Renal cortical epithelial cell (primary cell): ENCODE measurements at places on chromosomes 3 and 15.

- DNase-seq: no peak
Measured at GRCh38 chr3:187946163-187946691, 201.0 kb upstream of the BCL6 start.

DNA sequence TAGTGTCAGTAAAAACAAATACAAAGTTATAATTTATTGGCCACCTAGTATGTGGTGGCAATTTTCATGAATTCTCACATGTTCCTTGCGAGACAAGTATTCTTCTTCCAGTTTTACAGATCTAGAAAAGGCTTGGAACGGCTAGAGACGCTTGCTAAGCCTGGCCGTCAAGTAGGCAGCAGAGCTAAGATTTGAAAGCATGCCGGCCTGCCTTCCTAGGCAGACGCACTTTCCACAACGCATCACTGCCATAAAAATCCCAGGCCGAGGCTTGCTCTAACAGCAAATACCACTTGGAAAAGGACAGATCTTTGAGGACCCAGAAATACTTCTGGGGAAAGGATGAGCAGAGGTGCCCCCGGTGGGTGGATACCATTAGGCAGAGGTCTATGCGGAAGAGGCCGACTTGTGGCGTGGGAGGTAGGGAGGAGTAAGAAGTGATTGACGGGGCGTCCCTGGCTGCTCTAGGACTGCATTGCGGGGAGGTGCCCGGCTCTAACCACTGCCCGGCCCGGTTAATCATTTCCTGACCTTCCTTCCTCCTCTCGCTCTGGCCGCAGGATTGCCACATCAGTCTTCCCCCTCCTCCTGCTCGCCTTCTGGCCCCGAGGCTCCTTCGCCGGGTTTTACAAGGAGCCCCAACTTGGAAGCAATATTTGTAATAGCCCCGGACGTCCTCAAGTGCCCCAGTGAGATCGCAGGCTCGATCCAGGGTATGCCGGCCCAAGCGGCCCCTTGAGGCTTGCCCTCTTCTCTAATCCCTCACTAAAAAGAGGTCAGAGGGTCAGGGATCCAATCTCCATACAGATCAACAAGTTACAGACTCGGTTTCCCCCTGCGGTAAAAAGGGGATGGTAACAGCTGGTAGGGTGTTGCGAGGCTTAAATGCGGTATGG, 1.3 kb upstream of the USP3 start:
- peak; percentile 95 for DNase-seq

DNA sequence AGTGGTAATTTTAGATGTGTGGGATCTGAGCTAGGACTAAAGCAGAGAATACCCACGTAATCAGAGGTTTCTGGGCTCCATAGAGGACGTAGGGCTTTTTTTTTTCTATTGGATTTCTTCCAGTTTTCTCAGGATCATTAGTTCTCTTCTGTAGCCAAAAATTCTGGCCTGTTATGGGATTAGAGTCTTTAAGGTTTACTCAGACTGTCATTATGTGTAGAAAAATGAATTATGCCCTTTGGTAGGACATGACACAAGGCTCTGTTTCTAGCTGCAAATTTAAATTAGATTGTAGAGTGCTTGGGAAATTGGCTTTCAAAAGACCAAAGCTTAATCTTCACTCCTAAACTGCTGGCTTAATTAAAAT, 1.9 kb downstream of the SETD5 start:
- DNase-seq: no peak

DNA sequence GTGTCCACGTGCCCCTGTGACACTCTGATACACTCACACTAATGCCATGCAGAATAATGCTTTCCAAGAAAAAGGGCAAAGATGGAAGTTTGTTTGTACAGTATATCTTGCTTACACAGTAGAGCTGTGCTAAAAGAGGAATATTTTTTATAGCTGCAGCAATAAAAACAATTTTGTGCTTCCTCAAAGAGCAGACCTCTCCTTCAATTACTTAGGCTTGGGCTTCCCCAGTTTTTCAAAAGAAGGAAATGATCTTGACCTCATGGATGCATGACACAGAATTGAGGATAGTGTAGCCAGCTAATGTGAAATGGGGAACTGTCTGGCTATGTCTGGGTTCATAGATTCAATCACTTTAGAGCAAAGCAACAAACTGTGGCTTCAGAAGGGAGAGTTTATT, 137.4 kb downstream of the STT3B start:
- DNase-seq: no peak

DNA sequence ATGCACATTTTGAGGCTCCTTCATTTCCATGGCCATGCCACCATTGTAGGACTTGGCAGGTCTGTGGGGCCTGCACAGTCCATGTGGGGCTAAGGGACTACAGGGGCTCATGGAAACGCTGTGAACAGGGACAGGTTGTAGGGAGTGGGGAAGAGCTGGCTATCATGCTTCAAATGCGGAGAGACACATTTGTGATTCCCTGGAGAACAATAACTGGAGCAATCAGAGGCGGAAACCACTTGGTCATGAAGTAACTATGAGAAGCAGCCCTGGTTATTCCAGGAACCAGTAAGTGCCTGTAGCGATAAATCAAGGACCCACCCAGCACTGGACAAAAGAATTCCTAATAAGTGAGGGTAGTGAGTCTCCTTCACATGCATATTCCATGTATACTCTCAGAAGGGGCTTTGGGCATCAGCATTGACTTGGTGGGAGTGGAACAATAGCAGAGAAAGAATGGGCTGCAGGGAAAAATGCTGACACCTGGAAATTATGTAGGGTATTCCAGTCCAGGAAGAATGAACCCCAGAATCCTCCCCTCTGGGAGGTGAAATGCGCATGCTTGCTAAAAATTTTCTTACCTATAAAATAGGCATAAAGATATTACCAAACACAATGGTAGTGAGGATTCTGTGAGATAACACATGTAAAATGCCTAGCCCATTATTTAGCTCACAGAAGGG, 251.4 kb upstream of the ROPN1 start:
- DNase-seq: no peak

GRCh38 chr3:65672871-65673815, 365.6 kb downstream of the MAGI1 start:
- peak; percentile 36 for DNase-seq

- DNase-seq: peak; percentile 88
Measured at GRCh38 chr15:39704689-39705088, 78.0 kb downstream of the FSIP1 start.

DNA sequence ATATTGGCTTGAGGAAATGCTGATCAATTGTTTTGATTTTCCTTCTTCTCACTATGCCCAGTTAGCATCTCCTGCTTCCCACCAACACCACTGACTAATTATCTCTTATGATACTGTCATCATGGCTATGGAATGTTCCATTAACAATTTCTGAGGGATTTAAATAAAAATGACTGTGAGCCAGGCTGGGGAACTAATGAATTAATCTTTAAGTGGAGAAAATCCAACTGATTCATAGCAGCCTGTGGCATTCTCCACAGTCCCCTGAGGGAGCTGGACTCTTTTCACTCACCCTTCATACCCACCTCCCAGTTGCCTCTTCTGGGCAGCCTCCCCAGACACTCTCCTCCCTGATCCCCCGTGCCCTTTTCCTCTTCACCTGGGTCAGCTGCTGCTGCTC, 353.6 kb downstream of the CLSTN2 start:
- peak; percentile 54 for DNase-seq

GRCh38 chr15:101089579-101090427, 162.0 kb downstream of the CHSY1 start:
- DNase-seq: no peak

GRCh38 chr3:141412087-141412935, 44.0 kb downstream of the ZBTB38 start:
- no peak for DNase-seq

DNA sequence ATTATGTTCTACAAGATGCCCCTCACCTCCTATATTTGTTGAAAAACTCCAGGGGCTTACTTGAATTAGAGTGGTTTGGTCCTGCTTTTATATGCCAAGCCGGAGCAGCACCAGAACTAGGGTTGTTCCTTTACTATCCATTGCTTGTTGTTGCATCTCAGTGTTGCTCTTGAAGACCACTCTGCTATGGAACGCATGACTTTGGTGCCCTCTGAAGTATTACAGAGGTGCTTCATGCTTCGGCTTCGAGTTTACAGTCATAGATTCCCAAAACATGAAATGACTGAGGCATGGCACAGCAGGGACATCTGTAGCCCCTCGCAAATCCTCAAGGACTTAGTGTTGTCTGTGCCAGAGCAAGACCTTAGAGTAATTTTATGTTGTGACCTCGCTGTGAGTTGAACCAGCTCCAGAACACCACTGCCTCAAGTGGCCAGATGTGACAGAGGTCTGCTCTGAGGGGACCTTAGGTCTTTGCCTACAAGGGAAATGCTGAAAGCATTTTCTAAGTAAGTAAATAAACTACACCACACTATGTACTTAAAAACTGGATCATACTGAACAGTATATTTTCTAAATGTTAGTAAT, 67.2 kb upstream of the SIAH2 start:
- peak; percentile 7 for DNase-seq

DNA sequence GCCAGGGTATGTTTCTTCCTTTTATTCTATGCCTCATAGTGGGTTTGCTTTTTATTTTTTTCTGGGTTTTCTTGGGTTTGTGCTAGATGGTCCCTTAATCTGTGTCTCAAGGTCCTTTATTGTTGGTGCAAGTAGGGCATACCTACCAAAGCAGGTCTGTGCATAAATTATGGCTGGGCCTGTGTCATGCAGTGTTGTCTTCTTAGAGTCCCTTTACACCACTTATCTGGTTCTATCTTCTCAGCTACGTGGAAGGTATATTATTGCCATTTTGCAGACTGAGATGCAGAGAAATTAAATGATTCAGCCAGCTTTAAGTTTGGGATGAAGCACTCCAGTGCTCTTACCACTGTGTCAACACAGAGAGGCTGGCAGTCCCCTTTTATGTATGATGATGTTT, 293.5 kb upstream of the SOX2 start:
- no peak for DNase-seq

DNA sequence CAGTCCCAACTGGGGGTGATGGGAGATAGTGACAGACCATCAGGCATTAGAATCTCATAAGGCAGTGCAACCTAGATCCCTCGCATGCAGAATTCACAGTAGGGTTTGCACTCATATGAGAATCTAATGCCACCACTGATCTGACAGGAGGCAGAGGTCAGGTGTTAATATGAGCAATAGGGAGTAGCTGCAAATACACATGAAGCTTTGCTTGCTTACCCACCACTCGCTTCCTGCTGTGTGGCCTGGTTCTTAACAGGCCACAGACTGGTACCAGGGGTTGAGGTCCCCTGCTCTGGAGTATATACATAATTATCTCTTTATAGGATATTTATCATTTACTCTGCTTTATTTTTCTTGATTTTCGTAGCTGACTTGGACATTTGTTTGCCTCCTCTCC, 36.0 kb upstream of the ZMAT3 start:
- DNase-seq: no peak
